Fibroblast of skin of scalp (primary cell): ENCODE measurements at places on chromosomes 2 and 18.

DNA sequence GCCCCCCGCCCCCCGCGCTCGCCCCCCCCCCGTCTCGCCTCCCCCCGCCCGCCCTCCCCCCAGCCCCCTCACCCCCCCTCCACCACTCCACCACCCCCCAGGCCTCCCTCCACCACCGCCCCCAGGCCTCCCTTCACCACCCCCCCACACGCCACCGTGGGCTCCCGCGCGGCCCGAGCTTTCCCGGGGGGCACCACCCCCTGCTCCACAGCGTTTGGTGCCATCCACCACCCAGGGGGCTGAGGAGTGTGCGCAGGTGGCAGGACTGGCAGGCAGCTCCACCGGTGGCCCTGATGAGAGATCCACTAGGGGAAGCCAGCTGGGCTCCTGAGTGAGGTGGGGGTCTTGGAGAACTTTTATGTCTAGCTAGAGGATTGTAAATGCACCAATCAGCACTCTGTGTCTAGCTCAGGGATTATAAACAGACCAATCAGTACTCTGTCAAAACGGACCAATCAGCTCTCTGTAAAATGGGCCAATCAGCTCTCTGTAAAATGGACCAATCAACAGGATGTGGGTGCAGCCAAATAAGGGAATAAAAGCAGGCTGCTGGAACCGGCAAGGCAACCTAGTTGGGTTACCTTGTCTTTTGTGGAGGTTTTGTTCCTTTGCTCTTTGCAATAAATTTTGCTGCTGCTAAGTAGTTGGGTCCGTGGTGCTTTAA lies 43.0 kb upstream of the ITSN2 start:
- no peak for DNase-seq

DNA sequence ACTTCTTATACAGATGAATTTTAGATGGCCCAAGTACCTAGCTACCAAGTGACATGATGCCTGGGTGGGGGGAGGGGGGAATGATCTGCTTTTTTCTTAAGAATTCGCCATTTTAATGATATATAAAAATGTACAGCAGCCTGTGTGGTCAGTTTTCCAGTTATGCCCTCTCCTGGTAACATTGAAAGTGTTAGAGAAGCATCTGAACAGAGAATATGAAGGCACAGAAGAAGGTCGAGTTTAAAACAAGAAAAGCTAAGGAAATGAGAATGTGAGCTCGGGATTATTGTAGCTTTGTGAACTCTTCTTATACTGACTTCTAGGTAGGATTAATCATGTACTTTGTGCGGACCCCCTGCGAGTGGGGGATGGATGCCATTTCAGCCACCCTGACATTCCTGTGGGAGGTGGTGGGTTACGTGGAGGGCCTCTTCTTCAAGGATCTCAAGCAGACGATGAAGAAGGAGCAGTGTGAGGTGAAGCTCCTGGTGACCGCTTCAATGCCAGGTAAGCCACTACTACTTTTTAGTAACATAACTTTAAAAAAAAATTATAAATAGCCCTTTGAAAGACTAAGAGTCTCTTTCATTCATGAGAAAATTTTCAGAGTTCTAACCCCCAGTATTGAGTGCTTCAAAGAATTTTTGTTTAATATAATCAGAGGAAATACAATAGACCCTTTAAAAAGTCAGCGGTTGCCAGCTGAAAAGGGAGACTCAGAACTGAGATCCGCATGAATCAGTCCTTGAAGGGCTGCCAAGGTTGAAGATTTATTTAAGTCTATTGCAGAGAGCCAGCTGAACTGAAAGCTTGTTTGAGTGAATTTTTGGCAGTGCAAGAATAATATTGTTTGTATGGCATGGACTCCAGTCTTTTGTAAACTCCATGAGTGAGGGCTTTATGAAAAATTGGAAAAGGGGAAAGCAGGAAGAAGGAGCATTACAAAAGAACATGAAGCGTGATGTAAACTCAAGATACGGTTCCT lies 68.6 kb upstream of the RPE start:
- peak; percentile 60 for DNase-seq

DNA sequence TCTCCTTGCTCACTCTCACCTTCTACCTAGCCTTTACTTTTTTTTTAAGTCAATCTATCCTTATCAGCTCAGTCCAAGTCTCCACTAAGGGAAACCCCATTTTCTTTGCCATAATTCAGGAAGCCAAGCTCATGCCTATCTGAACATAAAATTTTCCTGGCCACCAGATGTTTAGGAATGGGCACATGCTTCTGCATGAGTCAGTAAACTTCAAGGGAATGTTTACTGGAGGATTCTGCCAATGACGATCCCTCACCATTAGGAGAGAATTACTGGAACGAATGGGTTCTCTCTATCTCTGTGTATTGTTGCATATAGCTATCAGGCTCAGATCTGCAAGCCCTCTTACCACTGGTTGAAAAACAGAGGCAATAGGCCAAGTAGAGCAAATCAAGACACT lies 731.7 kb upstream of the ZNF804A start:
- DNase-seq: no peak

- no peak for DNase-seq
These were observed 194.5 kb downstream of the IKZF2 start for GRCh38 chr2:212956665-212957607.

GRCh38 chr2:204931562-204931961 lies 386.3 kb downstream of the PARD3B start:
- DNase-seq: no peak

- DNase-seq: no peak
These were observed 113.5 kb upstream of the NEDD4L start for GRCh38 chr18:57930476-57930875.

- no peak for DNase-seq
These were observed 602.9 kb downstream of the ARHGAP15 start for GRCh38 chr2:143732076-143732475.

DNA sequence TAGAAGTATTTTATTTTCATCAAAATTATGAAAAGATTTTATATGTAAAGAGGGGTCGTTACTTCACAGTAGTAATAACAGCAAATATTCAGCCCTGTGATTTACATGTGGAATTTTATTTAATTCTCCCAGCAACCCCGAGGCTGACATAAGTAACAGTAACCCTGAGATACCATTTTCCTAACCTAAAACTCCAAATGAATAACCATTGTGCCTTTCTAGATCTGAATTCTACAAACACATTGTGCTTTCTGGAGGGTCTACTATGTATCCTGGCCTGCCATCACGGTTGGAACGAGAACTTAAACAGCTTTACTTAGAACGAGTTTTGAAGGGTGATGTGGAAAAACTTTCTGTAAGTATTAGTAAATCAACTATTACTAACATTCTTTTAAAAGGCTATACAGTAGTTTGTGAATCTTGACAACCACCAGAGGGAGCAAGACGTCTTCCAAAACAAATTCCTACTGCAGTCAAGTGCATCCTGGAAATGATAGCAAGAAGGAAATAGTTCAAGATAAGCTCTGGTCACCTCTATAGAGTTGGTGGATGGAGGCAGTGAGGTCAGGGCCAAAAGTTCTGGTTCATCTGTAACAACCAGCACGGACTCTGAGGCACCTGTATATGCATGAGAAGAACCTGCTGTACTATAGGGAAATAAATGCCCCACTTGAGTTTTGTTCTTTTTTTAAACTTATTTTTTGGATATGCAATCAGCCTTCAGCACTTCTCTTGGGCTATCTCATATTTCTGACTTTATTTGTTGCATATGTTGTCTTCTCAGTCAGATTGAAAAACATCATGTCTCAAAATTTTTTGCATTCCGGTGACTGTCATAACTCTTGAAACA lies 37.4 kb downstream of the ACTR2 start:
- peak; percentile 81 for DNase-seq

DNA sequence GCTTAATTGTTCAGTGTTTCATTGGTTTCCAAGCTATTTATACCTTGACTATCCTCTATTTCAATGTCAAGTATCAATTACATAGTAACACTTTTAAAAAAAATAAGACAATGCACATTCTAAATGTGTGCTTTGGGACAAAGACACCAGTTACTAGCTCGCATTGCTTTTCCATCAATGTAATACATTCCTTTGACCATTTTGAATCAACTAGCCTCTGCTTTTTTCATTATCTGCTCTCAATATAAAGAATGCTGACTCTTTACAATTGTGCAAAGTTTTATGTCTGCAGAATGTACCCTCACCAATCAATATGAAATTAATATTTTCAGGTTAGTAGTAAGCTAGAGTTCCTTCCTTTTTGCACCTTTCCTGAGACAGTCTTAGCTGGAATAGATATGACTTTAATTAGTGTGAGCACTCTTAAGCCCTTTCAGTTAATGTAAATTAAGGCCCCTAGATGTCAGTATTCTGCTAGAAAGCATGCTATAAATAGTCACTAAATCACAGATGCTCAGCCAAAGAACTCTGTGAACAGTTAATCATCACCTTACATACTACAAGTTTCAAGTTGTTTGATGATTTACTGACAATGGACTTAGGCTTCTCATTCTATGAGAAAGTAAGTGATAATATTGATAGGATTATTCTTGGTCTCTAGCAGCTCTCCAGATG lies 413.6 kb downstream of the PTH2R start:
- DNase-seq: no peak

GRCh38 chr2:151849413-151850010 lies 21.3 kb upstream of the ARL5A start:
- no peak for DNase-seq

DNA sequence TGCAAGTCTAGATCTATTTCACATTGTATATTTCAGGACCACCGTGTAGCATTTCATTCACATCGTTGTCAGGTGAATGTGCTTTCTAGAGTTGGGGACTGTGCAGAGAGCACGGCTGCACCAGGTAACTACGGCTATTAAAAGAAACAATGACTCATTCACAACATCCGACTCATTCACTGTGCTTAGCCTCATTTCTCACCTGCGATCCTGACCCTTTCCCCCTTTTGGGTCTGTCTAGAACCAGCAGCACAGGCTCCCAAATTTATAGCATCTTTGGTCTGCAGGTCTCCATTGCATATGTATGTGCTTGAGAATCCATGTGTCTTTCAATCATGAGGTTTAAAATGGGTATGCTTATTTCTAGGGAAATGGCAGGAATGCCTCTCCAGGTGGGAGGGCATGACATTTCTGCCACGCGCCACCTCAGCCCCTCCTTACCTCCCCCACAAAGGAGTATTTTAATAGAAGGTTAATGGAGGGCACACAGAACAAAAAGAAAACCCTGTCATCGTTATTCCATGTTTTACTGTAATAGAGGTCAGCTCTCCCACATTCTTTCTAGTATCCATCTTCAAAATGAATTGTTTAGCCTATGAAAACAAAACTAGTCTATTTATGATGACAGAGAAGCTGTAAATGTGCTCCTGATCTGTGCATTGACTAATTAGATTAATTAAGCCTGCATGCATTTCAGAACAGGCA lies 246.7 kb upstream of the EPHA4 start:
- no peak for DNase-seq

GRCh38 chr2:223148516-223148915 lies 96.5 kb downstream of the KCNE4 start:
- DNase-seq: no peak

DNA sequence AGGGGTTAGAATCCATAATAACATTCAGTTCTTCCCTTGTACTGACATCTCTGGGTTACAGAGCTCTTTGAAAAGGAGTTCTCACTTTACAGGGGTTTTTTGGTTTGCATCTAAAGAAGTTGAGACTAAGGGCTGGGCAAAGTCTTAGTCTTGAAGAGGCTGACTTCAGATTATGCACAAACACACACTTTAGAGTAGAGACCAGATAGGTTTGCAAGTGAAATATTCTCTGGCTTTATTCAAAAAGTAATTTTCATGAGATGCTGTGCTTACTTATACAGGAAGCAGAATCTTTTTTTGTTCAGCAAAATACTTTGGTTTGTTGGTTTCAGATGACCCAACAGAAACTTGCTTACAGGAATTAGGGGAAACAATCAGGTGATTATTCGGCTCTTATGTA lies 410.9 kb upstream of the LRRTM1 start:
- no peak for DNase-seq

- DNase-seq: peak; percentile 14
These were observed 2.3 kb downstream of the KRCC1 start for GRCh38 chr2:88053296-88053695.

- DNase-seq: peak; percentile 76
These were observed 375.3 kb downstream of the PIK3C3 start for GRCh38 chr18:42330296-42330695.

DNA sequence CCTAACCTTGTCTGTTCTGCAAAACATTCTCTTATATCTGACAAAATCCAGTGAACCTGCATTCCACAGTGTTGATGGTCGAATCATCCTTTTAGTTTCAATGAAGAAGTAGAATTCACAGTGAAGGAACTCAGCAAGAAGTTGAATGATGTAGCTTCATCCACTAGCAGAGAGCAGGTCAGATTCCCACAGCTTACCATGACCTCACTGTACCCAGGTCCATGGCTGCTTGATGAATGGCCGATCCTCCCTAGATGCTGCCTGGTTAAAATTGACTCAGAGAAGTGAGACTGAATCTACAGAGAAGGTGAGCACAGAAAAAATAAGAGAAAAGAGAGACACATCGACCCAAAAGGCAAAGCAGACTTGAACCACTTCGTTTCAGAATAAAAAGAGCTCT lies 906.0 kb upstream of the CHAC2 start:
- DNase-seq: no peak

DNA sequence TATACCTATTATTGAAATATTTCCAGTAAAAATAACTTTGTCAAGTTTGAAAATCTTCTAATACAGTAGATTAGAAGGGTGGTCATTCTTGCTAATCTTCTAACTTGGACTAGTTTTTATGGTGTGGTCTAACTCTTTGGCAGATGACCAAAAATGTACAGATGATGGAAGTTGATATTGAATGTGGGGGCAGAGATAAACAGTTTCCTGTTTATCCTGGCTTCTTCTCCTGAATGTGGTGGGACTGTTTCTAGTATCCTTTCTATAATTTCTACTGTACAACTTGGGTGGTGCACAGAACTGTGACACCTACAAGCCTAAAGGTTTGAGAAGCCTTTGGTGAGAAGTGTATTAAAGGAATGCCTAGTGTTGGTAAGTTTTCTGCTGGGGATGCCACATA lies 178.7 kb downstream of the PDE11A start:
- no peak for DNase-seq

- DNase-seq: no peak
These were observed 61.8 kb upstream of the EFEMP1 start for GRCh38 chr2:55985406-55985805.

DNA sequence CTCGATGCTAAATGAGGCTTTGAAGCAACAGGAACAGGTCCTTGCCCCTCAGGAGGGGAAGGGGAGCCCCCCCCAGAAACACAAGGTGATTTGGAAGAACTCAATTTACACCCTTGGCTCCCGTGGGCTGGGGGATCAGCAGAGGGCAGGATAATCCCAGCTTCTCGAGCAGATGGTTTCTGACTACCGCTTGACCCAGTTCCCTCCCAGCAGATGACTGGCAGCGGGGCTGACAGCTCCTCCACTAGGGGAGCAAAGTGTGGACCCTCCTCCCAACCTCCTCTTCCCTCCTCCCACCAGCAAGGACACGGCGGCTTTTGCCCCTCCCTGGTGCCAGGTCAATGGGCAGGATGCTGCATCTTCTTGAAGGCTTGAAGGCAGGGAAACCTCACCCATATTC lies 3.5 kb upstream of the INHBB start:
- no peak for DNase-seq
